ENCODE measurements at places on chromosomes 2 and 18.
A peak's percentile ranks its signal among the peaks of the same experiment; 100 is the strongest.

DNA sequence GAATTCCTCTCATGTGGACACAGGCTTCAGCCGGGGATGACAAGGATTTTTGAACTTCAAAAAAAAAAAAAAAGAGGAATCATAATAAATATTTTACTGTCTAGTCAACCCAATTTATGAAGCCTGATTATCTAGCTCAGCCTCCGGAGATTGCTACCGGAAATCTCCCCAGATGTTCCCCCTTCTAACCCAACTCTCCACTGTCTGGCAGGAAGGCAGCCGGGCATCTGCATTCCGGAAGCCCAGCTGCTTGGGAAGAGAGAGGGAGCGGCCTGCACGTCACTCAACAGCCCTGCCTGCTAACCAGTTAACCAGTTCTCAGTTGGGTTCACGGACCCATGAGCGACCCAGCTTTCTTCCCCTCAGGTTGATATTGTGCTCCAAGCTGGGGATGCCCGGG lies 87.2 kb upstream of the POU3F3 start:
- DNase-seq = no peak

DNA sequence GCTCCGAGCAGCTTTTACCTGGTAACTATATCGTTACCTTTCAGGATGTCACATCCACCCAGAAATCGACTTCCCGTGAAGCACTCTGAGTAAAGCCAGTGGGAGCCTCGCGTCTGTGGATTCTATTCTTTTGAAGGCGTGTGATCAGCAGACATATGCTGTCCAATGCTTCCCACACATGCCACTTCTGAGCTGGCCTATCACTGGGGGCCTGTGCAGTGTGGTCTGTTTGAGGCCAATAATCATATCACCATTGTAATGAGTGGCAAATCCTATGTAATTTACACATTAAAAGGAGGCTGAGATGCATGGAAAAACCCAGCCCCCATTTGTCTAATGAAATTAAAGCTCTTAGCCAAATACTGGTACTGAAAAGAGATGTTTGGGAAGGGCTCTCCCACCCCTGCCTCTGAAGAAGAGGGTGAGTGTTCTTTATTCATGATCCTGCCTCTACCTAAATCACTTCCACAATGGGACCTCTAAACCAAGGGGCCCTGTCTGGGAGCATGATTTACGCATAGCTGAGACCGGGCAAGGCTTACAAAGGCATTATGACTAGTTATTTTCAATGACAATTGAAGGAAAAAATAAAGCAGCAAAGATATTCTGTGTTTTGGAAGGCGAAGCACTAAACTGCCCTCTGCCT lies 686.8 kb downstream of the ZEB2 start:
- DNase-seq = no peak

- DNase-seq = no peak
Measured at GRCh38 chr2:151095463-151095862, 166.2 kb downstream of the RBM43 start.

- DNase-seq = no peak
Measured at GRCh38 chr2:200985799-200986198, 22.3 kb upstream of the ORC2 start.

DNA sequence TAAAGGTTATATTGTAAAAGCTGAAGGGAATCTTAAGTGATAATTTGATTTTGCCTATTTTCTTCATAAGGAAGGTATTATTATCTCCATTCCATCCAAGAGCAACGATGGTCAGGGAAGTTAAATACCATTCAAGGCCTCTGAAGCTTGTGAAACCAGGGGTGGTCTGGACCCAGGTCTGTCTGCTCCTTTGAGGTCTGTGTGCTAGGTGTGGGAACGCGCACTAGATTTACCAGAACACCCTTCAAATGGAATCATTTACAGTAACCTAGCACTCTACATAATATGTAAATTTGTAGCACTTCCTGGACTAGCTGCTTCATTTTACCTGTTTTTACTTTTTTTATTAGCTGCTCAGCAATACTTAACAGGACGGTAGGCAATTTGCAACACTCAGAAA lies 6.4 kb upstream of the TRIB2 start:
- DNase-seq = no peak

- DNase-seq = no peak
Measured at GRCh38 chr18:13054336-13054735, 63.2 kb downstream of the CEP192 start.

- DNase-seq = no peak
Measured at GRCh38 chr2:14445670-14446069, 186.8 kb upstream of the LRATD1 start.

- no peak for DNase-seq
Measured at GRCh38 chr2:233848276-233848675, 6.1 kb downstream of the HJURP start.

DNA sequence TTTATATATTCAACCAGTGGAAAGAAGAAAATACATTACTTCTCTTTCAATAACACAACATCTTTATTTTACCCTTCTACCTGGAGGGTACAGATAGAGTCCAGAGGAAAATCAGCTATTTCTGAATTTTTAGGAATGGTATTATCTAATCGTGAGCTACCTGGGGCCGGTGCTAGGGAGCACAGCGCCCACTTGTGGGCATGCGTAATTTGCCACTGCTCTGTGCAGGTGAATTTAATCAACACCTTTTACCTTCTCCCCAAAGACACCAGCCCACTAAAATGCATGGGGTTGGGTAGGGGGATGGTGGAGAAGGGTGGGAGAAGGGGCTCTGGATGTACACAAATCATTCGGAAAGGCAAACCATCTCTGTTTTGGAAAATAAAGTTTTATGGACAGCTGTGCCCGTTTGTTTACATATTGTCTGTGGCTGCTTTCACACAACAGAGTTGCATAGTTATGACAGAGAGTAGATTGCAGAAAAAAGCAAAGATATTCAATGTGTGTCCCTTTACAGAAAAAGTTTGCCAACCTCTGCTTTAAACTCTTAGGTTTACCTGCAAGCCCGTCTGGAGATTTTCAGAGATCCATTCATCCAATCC lies 51.5 kb upstream of the DCC start:
- DNase-seq = peak; percentile 13

- peak; percentile 61 for DNase-seq
Measured at GRCh38 chr18:48833701-48834412, 116.9 kb downstream of the SMAD7 start.

DNA sequence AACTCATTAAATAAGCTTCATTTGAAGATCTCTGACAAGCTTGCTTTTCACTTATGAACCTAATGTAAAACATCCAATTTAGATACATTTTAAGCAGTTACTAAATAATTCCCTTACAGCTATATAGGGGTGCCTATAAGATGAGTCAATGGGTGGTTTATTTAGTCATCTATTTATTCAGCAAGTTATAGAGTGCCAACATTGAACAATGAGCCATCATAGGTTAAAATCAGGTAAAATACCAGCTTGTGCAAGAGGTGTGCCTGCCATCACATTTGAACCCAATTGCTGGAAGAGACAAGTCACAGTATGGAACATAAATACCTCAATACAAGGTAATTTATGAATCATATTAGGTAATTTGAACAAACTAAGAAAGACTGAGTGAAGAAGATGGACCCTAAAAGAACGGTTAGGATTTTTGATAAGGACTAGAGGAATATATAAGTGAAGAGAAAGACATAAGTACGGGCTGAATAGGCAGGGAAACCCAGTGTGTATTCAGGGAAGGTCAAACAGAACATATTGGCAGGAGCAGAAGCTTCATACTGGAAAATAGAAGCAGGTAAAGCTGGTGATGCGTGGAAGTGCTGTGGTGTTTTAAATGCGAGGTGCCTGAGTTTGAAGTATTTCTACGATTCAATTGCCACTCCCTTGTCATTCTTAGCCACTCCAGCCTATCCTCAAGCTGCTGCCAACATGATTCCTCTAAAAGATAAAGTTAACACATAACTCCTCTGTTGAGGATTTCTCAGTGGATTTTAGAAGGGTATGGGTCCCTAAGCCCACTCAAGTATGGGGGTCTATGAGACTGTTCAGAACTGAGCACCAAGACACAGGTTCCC lies 18.9 kb upstream of the STAT4 start:
- DNase-seq = no peak

DNA sequence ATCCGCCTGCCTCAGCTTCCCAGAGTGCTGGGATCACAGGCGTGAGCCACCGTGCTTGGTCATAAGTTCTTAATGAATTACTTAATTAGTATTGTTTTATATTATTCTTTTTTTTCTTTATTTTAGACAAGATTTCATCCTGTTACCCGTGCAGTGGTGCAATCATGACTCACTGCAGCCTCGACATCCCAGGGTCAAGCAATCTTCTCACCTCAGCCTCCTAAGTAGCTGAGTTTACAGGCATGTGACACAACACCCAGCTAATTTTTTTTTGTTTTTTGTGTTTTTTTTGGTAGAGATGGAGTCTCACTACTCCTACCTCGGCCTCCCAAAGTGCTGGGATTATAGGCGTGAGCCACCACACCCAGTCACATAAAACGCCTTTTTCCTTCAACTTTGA lies 17.3 kb downstream of the C2orf42 start:
- DNase-seq = no peak

DNA sequence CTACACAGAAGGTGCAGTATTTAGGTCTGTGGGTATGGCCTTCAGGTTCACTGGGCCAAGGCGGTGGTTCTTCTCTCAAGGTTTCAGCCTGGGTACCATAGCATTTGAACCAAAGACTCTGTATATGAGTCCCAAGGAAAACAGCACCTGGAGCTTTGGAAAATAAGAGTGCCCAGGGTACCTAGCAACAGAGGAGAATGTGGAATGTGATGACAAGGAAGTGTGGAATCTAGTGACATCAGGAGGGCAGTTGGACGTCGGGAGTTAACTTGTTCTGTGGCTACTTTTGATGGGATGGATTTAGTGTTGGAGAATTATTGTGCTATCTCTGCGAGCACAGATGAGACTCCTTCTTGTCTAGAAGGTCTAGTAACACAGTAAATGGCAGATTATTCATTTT lies 201.2 kb downstream of the NOL4 start:
- DNase-seq = no peak

GRCh38 chr18:38933910-38934510 lies 1368.4 kb upstream of the CELF4 start:
- no peak for DNase-seq

GRCh38 chr2:234169674-234170073 lies 119.2 kb downstream of the SPP2 start:
- DNase-seq = no peak

DNA sequence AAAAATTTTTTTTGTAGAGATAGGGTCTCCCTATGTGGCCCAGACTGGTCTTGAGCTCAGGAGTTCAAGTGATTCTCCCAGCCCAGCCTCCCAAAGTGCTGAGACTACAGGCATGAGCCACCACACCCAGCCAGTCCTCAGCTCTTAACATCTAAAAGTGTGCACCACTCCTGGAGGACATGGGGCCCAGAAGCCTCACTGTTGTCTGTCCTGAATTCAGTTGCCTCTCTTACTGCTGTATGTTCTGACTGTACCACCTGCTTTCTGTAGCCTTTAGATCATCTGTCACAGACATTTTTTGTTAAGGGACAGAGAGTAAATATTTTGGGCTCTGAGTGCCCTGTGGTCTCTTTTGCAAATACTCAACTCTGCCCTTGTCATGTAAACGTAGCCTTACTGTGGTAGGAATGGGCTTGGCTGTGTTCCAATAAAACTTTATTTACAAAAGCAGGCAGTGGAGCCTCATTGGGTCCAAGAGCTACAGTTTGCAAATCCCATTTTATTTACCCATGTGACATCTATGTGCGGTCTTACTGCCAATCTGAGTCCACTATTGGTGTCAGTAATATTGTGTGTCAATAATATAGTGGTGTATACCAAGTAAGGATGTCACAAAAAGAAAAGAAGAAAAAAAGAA lies 38.1 kb downstream of the TMEM37 start:
- DNase-seq = no peak

- DNase-seq = no peak
Measured at GRCh38 chr2:43043553-43043870, 182.9 kb downstream of the ZFP36L2 start.

DNA sequence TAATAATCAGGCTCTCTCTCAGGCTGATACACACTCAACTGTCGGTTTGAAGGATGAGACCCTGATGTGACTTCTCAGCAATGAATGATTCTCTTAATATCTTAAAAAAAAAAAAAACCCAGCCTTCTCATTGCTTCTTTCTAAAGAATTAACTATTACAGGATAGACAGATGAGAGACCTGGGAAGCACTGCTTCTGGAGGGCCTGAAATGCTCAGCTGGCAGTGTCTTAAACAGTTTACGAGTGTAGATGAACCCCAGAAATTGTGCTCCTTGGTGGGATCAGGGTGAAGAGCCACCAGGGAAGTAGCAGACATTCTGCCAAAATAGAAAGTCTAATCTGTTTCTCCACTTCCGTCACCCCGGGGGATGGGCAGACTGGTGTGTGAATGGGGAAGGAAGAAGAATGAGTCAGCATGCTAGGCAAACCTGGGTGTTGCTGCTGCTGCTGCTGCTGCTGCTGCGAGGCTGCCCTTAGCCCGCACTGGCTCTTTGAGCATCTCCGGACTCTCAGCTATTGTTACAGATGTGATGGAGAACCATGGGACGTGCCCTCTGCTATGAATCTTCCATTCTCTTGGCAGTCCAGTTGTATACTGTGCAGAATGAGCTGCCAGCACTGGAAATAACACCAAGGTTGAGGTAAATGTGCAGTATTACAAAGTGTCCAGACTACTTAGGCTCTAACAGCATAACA lies 158.4 kb downstream of the SETBP1 start:
- DNase-seq = peak; percentile 80

DNA sequence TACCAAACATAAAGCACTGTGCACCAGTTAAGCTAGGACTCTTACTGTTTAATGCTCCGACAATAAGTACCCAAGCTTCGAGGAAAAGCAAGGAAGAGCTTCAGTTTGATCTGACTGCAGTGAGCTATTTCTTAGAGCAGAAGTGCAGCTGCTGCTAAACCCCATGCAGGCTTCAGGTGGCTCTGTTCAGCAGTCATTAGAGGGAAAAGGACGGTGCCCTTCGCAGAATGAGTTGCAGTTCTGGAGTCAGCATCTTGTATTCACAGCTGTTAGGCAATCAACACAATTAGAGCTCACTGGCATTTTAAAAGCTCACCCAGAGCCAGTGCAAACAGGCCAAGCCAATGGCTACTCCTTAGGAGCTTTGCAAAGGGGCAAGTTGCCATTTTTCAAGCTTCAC lies 1.5 kb upstream of the CERKL start:
- no peak for DNase-seq

GRCh38 chr2:98804736-98805135 lies 73.8 kb upstream of the MGAT4A start:
- no peak for DNase-seq

GRCh38 chr2:64587561-64587960 lies 63.4 kb downstream of the AFTPH start:
- DNase-seq = no peak

- no peak for DNase-seq
Measured at GRCh38 chr18:75962036-75962572, 532.9 kb downstream of the ZNF516 start.

DNA sequence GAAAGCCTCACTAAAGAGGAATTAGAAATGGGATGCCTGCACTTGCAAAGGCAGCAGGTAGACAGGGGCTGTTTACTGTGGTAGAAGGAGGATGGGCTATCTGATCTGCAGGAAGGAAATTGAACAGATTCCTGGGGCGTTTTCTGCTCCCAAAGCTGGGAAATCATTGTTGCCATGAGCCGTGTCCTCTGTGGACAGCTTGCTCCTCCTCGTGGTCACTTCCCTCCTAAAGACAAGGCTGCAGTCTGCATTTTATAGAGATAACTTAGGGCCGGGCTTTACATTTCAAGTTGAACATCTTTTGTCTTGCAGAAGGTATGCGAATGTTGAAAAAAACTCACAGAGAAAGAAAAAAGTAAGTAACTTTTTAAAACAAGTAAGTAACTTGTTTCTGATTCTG lies 50.9 kb downstream of the DCDC2C start:
- DNase-seq = no peak

All from transverse colon (tissue), 4 donors.